ENCODE measurements at places on chromosomes 6 and 20. TPM values are rescaled to one million over a fixed set of nuclear protein-coding genes. Genes with fewer than 3 reads are reported as not detected.

DNA sequence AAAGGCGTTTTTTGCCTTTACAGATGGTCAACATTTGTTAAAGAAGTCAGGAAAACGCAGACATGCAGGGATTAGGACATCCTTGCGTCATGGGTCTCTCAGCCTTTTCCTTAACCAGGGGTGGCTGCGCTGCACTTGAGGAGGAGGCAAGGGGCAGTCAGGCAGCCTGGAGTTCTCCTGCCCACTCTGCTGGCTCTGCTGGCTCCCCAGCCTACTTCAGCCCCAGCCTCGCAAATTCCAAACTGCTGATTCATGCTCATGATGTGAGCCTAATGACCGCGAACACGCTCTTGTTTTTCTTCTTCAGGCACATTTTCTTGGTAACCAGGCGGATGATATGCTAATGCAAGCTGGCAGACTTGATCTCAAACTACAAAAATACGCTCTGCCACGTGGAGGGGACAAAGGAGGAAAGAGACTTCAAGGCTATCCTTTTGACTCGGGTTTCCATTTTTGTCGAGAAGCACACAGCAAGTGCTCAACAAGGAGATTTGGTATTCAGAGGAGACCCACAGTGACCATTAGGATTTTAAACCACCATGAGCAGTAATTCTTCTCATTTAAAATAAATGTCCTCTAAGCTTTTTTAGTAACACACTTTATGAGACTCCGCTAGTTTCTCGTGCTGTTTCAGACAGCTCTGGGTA, 290.3 kb upstream of the STXBP5 start:
- DNase-seq: peak; percentile 95

Gene C4A
- 2.5 TPM for total RNA-seq

DNA sequence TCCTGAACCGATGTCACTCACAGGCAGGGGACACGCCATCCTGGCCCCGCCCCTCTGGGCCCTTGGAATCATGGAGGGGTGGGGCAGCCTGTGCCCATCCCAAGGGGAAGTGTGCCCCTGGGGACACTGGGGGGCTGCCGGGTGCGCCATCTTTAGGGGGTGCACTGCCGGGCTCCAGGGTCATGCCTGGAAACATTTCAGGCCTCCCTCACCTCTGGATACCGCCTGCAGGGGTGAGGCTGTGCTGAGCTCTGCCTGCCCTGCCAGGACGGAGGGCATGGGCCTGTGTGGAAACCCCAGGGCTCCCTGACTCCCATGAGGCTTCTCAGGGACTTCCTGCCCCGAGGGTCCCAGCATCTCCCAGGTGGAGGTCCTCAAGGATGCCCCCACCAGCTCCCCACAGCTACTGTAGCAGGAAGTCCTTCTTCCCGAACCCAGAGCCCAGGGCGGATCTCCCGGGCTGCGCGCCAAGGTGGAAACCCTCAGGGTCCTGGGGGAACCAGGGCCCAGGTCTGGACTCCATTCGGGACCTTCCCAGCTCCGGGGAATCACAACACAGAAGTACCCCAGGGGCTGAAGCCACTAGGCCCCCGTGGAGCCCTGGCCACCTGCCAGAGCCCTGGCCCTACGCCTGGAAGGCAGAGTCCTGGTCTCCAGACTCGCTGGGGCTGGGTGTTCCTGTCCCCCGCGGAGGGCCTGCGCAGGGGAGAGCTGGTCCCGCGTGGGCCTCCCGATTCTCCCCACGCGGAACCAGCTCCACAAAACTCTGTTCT, 15.6 kb downstream of the CHRNA4 start:
- DNase-seq: peak; percentile 67

Gene WASF1
- total RNA-seq: 34.9 TPM

DNA sequence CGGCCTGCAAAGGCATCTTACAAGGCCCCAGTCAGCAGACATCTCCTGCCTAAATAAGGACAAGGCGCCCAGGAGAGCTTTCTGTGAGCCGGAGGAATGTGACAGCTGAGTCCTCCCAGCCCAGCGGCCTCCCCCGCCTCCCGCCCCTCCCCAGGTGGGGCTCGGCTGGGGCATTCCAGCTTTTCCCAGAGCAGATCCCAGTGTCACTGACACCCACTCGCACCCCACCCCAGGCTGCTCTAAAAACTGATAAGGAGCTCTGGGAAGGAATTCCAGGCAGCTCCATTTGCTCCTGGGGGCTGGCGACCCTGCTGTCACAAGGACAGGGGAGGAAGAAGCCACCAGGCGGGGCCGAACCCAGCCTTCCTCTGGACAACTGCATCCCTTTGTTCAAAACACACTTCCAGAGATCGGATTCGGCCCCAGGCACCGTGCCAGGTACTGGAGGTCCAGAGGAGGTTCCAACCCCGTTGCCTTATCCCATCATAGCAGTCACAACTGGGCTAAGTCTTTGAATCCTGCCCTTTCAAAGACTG, 49.7 kb downstream of the JPH2 start:
- DNase-seq: peak; percentile 93

Gene CFB
- not detected for total RNA-seq

Gene TREML1
- total RNA-seq: 0.10 TPM

Gene THBS2
- 0.18 TPM for total RNA-seq

Gene CDH4
- total RNA-seq: 0.06 TPM

DNA sequence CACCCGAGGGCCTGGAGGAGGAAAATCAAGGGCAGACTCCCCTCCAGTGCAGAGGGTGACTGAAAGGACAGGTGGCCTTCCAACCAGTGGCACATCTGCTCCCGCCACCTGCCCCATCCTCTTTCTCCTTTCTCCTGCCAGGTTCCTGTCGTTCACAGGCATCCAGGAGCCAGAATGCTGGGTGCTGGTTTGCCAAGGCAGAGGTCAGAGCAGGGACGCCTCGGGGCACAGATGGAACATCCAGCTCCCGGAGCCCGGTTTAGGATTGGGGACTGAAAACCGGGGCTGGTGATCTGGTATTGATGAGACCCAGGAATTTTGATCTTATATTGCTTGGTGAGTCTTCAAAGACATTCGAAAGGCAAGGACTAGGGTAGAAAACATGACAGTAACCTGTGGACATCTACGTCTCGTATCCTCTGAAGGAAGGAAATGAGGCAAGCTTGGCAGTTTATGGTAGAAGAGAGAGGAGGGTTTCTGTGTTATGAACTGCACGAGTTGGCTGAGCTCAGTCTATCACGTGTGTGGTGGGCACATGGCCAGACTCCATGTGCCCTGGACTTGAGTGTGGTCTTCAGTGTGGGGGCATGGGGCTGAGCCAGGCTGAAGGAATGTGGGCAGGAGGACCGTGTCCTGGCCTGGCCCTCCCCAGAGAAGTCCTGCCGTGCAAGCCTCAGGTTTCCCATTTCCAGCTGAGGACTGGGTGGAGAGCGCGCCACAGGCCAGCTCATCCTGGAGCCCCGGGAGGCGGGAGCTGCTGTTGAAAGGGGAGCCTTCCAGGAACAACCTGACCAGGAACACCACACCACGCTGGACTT, 74.2 kb downstream of the IRF4 start:
- no peak for DNase-seq

Gene KHDC1L
- not detected for total RNA-seq

DNA sequence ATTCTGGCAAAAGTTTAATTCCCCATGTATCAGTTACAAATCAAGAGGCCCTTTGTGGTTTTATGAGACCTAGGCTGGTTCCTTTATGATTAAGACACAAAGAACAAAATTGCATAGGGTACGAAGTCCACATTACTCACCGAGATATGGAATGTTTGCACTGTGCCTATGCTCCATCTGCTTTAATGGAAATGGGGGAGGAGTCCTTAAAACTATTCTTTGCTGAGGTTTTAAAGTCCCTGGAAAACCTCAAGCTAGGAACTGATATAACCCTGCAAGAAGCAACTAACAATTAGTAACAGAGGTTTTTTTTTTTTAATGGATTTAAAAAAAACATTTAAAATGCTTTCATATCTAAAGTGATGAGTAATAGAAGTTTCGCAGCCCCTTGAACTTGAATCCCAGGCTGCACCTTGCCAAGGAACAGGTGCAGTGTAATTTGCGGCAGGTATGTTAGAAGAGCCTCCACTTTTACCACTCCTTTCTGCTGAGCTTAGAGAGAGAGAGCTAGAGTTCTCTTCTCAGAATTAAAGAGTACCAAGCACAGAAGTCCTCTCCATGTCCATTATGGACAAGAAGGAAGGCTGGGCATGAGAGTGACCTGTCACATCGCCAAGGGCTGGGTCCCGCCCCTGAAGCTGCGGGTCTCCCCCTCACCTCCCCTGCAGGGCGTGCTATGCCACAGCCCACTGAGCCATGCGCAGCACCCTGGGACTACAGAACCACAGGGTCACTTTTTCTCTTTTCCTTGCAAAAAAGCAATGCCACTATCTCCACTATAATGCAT, 2.3 kb downstream of the SERPINB1 start:
- DNase-seq: no peak

Gene RNF182
- total RNA-seq: 0.20 TPM

- DNase-seq: no peak
Measured at GRCh38 chr20:17662333-17663039, 19.6 kb downstream of the RRBP1 start.

GRCh38 chr6:6148192-6148815, 141.6 kb upstream of the NRN1 start:
- DNase-seq: no peak

DNA sequence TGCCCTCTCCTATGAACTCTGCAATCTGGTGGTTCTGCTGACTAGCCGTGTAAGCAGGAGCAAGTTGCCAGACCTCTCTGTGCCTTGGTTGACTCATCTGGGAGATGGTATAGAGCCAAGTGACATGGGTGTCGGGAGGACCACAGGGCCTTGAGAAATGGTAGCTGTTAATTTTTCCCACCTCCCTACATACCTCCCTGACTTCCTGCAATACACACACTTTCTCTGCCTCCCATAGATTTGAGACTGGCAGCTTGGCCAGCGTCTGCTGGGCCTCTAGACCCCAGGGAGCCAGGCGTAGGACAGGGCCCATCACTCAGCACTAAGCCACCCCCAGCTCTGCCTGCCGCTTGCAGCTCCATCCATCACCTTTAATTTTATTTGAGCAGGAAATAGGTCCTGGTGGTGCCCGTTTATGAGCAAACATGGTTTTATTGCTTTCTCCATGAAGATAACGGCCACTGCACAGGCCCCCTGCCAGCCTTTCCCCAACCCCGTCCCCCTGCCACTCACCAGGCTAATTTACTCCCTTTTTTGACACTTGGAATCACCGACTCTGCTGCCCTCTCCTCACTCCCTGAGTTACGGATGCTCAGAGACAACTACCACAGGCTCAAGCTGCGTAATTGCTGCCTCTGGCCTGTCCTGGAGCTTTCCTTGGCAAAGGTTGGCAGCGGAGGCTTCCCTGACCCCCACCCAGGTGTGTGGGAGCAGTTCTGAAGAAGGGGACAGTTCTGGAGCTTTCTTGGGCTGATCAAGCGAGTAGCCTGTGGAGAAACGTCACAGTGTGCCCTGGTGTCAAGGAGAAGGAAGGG, 11.1 kb downstream of the GLP1R start:
- DNase-seq: no peak

GRCh38 chr20:57388953-57389694, 2.1 kb upstream of the RBM38 start:
- DNase-seq: no peak

DNA sequence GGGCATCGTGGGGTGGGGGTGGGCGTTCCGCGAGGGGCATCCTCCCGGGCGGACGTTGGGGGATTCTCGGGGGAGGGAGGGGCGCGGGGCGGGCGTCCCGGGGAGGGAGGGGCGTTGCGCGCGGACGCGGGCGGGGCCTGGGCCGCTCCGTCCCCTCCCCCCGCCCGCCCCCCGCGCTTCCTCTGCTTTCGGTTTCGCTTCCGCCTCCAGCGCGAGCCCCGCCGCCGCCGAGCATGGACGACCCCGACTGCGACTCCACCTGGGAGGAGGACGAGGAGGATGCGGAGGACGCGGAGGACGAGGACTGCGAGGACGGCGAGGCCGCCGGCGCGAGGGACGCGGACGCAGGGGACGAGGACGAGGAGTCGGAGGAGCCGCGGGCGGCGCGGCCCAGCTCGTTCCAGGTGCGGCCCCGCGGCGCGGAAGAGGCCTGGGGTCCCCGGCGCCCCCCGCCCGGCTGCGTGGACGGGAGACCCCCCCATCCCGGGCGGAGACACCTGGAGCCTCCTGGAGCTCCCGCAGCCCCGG, at the start of gene OGFR:
OGFR (plus strand) TSS at position 209 of the 528 bp plus-strand sequence; CDS start at position 234, 25 bp downstream.
- peak; percentile 82 for DNase-seq

DNA sequence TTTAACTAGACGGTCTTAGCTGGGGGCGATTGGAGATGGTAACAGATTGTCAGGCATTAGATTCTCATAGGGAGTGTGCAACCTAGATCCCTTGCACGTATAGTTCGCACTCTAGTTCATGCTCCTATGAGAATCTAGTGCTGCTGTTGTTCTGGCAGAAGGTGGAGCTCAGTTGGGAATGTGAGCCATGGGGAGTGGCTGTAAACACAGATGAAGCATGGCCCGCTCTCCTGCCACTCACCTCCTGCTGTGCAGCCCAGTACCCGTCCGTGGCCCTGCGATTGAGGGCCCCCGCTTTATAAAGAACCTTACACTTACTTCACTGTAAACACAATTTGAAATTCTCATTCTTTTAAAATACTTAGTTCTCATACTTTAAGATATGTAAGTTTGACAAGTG, 339.4 kb downstream of the CDH26 start:
- DNase-seq: no peak

Gene MLIP
- total RNA-seq: 2.8 TPM

- no peak for DNase-seq
Measured at GRCh38 chr6:106765496-106765895, 136.1 kb downstream of the QRSL1 start.

Gene IL17A
- not detected for total RNA-seq

GRCh38 chr6:136359851-136360250, 70.2 kb upstream of the BCLAF1 start:
- DNase-seq: no peak

Gene MYLK4
- 3.0 TPM for total RNA-seq

DNA sequence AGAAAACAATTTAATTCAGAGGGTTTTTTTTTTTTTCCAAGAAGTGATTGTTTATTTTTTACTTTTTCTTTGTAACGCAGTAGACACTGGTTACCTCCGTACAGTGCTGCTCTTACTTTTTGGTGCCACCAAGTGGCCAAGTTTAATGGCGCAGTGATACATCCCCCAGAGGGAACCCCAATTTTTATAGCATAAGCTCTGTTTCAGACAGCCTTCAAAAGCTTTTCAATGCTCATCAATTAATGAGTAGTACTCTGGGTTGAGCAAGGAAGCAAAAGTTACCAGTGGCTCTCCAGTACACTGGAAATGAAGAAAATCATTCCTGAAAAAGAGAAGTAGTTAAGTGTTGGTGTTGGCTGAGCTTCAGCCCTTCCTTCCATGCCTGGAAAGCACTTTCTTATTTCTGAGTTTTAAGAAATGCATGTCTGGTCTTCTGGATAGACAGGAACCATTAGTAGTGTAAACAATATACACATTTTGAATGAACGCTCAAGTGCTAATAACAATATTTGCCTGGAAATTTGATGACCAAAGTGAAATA, 129.1 kb upstream of the SMLR1 start:
- DNase-seq: peak; percentile 43

GRCh38 chr20:32157611-32158010, 48.1 kb downstream of the TM9SF4 start:
- no peak for DNase-seq

GRCh38 chr6:123806561-123806960, 2.9 kb downstream of the NKAIN2 start:
- DNase-seq: no peak

- no peak for DNase-seq
Measured at GRCh38 chr6:11423072-11423471, 114.5 kb upstream of the TMEM170B start.

Gene TCP11
- total RNA-seq: not detected

Gene OPN5
- total RNA-seq: not detected

All from SJCRH30 (cell line).